ENCODE measurements at places on chromosomes 16 and 17. TPM values are rescaled to one million over a fixed set of nuclear protein-coding genes. Genes with fewer than 3 reads are reported as not detected.

The PKMYT1 gene
- 3.9 TPM for total RNA-seq

The MT3 gene
- not detected for total RNA-seq

The ITGB3 gene
- total RNA-seq: 59.2 TPM

The RNF112 gene
- total RNA-seq: 0.36 TPM

The KIAA0753 gene
- 23.3 TPM for total RNA-seq
